GM13977 (cell line): ENCODE measurements at places on chromosomes 6 and 20.

DNA sequence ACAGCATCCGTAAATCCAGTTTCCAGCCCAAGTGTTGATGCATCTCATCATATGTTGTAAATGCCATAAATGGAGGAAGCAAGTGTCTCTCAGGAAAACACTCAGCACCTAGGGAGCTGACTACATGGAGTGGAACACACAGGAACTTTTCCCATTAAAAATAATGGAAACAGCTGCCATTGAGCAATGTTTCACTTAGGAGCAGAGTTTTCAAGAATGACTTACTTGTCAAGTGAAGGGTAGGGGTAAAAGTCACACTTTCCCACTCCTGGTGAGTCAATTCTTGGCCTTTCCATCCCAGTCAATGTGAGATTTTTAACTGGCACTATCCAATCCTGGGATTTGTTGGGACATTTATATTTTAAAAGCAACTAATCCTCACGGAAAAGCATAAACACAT, 119.4 kb upstream of the ASF1A start:
- DNase-seq: no peak

GRCh38 chr6:159312206-159312605, 143.0 kb downstream of the FNDC1 start:
- no peak for DNase-seq

DNA sequence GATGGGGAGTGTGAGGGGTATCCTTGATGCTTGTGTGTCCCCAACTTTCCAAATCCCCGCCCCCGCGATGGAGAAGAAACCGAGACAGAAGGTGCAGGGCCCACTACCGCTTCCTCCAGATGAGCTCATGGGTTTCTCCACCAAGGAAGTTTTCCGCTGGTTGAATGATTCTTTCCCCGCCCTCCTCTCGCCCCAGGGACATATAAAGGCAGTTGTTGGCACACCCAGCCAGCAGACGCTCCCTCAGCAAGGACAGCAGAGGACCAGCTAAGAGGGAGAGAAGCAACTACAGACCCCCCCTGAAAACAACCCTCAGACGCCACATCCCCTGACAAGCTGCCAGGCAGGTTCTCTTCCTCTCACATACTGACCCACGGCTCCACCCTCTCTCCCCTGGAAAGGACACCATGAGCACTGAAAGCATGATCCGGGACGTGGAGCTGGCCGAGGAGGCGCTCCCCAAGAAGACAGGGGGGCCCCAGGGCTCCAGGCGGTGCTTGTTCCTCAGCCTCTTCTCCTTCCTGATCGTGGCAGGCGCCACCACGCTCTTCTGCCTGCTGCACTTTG, at the start of gene TNF:
Gene TNF (plus strand): TSS at position 231 of the 567 bp plus-strand sequence. CDS start 177 bp downstream, at position 408.
- DNase-seq: peak; percentile 82

GRCh38 chr6:7202950-7203349, 95.2 kb downstream of the RREB1 start:
- DNase-seq: no peak

DNA sequence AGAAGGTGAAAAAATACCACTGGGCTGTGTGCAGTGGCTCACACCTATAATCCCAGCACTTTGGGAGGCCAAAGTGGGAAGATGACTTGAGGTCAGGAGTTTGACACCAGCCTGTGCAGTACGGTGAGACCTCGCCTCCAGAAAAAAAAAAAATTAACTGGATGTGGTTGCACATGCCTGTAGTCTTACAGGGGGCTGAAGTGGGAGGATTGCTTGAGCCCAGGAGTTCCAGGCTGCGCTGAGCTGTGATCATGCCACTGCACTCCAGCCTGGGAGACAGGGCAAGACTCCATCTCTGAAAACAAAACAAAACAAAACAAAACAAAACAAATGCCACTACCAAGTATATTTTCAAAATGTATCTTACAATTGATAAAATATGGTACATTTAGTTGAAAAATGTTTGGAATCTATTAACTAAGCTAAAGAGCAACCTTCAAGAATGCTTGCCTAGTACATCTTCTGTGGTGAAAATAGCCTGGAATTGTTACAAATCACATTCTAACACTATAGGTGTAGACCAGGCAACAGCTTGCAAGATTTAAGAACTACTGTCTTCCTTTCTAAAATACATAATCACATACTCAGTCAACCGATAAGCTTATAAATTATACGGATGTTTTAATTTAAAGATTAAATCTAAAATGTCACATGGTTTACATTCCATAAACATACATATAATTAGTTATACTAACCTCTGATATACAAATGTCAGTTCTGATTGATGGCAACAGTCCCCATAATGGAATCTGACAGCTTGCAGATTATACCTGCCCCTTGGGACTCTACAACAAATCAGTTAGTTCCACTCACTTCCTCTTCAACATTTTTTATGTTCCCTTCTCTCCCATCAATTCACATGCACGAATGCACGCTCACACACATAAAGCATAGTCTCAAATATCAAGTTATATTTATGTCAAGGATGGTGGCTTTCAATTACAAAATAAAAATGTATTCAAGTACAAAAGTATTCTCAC, 150.8 kb downstream of the ASCC3 start:
- DNase-seq: no peak

GRCh38 chr6:143958839-143959399, 49.1 kb downstream of the PLAGL1 start:
- DNase-seq: no peak

DNA sequence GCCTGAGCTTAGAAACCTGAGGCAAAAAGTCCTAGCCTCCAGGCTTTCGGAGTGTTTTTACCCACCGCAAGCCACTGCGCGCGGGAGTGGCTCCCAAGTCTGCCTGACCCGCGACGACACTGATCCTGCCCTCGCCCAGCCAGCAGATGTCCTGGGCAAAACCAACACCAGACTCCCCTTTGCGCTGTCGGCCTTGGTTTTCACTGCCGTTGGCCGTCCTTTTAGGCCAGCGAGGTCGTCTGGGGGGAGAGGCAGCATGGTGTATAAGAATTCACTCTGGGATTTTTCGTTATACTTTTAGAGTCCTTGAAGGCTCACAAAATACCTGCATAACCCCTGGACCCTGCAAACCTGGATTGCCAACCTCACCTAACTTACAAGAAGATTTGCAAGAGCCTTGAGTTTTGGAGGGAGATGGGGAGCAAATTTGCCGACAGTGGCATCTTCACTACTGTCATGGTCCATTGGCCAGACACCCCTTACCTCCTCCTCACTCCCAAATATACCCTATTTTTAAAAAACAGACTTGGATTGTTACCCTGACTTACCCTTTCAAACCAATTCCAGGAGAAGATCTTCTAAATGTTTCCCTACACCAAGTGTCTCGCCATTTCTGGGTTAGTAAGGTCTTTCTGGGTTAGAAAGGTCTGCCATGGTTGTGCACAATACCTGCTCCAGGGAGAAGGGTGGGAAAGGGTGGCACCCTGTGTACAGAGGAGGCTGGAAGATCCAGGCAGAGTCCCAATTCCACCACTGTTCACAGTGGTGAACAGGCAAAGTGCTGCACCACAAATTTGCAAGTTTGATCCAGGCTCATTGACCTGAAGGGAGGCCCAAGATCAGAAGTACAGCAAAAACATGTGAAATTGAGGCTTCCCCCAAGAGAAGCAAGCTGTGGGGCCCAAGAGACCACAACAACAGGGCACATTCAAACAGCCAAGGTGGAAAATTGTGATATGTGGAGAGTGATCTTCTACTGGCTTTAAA, 4.4 kb downstream of the FOXA2 start:
- DNase-seq: no peak

GRCh38 chr20:62838128-62838891, 21.5 kb downstream of the COL9A3 start:
- no peak for DNase-seq

DNA sequence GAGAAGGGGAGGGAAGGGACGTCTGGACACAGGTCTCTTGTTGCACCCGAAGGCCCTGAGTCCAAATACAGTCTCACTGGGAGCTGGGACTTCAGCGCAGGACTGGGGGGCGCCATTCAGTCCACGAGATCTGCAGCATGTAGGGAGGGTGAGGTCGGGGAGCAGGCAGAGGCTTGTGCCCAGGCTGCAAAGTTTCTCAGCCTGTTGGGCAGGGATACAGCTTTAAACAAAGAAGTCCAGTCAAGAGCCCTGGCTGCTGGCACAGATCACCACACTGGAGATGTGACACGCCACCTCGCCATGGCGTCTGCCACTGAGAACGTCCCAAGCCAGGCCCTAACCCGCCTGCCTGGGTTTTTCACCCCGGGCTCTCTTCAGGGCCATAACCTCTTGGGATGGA, 256.6 kb downstream of the DLL1 start:
- DNase-seq: no peak

DNA sequence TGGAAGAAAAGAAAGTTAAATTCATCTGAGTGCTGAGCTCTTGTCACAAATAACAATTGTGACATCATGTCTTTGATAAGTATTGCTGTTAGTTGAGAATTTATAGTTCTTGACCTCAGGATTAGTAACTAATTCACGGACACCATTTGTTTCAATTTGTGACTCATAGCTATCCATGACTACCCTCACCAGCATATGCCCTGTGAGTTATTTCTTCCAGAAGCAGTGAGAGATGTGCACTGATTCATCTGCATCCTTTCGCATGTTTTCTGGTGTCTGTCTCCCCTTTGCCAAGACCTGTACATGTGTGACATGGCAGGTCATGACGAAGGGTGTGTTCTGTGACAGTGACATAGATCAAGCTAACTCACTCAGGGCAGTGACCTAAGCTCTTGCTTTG, 86.9 kb downstream of the SOBP start:
- DNase-seq: no peak

DNA sequence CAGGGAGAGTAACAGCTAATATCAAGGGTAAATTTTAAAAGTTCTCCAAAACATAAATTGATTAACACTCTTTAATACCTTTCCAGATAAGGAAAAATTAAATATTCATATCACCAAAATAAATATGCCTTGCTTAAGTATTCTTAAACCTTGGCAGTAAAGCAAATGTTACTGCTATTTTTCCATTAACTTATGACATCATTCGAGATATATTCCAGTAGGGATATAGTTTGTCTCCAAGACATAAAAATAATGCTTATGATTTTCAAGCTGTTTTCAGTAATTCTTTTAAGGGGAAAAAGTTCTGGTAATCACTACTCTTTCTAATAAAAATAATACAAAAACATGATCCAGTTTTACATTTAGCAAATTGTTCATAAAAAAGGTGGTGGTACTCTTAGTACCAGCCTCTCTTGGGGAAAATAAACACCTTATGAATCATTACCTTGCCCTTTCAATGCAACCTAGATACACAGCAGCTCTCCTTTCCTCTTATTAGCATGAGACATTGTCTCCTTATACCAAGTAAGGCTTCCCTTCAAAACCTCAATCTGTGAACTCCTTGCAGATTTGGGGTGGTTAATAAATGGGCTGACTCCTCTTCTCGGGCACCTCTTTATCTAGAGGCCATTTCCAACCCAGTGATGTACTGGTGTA, 31.5 kb upstream of the LTV1 start:
- DNase-seq: no peak

- DNase-seq: no peak
These were observed 32.5 kb downstream of the TBX18 start for GRCh38 chr6:84731901-84732300.

- no peak for DNase-seq
These were observed 23.6 kb downstream of the XRN2 start for GRCh38 chr20:21326700-21327099.

DNA sequence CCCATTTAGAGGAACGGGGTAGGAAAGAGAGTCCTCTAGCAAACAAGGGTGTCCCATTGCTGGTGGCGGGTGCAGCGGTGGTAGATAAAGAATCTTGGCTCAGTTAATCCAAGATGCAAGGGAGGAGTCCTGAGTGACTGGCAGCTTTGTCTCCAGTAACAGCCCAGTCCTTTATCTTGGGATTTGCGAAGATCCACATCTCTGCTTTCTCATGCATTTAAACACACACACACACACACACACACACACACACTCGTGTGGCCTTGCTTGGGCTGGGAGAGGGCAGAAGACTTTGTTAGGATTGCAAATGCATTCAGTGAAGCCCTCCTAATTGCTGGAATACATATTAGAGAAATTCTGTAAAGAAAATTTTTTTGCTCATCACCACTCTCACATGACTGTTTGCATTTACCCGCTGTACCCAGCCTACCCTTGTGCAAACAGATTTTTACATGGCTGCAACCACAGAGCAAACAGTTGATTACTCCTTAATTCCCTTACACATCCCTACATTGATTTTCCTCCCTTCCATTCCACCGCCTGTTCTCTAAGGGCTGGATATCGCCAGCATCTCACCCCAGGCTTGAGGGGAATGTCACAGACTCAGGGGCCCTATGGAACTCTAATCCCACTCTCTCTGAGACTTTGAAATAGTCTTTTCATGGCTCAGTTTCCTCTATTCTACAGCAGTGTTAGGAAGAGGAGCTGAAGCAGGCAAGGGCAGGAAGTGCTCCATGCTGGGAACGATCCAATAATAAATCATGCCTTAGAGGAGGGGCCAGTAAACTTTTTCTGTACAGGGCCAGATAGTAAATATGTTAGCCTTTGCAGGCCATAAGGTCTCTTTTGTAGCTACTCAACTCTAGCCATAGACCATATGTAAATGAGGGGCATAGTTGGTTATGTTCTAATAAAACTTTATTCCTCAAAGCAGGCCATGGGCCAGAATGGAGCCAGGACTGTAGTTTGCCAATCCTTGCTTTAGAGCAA, 3.5 kb downstream of the C6orf132 start:
- no peak for DNase-seq

GRCh38 chr6:162785632-162786242, 58.0 kb downstream of the PACRG start:
- DNase-seq: no peak
